ENCODE measurements at places on chromosomes 7 and 10. TPM values are rescaled to one million over a fixed set of nuclear protein-coding genes. Genes with fewer than 3 reads are reported as not detected.

HTR5A gene
- not detected for total RNA-seq

DNA sequence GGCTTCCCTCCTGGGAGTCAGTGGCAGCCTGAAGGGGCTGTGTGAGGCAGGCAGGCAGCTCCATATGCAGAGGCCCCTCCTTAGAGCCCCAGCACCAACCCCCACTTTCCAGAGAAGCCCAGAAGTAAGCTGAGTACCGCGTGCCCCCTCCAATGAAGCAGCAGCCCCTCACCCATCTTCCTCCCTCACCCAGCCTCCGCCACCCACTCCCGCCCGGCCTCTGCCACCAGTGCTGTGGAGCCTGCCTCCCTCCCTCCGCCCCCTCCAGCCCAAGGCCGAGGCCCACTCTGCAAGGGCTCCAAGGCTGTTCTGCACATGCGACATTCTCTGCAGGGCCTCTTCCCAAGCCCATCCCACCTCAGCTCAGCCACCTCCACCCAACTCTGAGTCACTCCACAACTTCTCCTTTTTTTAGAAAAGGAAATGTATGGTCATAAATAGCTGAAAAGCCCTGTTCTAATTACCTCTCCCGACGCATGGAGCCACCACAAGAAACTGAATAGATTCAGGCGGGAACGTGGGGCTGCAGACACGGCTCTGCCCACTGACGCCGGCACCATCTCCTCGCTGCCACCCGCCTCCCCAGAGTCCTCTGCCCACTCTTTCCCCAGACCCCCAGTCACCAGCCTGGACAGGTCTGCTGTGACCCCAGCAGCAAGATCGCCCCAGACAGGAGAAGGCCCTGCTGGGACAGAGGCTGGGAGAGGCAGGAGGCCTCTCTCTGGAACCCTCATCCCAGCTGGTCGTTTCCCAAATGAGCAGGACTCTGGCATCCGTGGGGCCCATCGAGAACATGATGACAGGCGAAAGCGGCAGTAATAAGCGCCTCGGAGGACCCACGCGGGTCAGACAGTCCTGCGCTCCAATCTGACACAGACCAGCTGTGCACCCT lies 213.9 kb downstream of the MAD1L1 start:
- no peak overlapping the region for H3K27ac ChIP-seq
- peaks cover 11% of the 10 kb centered on the region for H3K4me1 ChIP-seq
- no peak overlapping the region for H3K4me3 ChIP-seq
- no peak for DNase-seq
- H3K36me3 ChIP-seq = peaks cover 5% of the 10 kb centered on the region

DNA sequence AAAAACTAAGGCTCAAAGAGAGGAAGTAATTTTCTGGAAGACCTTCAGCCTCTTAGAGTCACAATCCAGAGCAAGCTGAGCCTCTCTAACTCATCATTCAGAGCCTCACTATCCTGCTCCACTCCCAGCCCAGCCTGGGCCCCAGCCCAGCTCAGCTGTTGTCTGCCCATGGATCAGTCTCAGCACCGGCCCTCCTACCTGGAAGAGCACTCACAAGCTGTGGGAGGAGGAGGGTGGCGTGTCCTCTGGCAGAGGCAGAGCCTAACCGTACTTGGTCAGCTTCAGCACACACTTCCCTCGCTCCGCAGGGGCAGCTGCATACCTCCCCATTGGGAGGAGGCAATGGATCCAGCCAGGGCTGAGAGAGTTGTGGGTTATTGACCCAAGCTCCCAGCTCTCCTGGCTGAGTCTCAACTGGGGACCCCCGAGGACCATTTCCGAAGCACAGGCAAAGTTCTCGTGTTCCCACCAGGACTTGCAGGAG lies 66.7 kb upstream of the GPR26 start:
- H3K4me1 ChIP-seq = no peaks in the 10 kb centered on the region
- DNase-seq = no peak
- H3K27me3 ChIP-seq = peaks cover 24% of the 10 kb centered on the region
- H3K36me3 ChIP-seq = no peaks in the 10 kb centered on the region

DNA sequence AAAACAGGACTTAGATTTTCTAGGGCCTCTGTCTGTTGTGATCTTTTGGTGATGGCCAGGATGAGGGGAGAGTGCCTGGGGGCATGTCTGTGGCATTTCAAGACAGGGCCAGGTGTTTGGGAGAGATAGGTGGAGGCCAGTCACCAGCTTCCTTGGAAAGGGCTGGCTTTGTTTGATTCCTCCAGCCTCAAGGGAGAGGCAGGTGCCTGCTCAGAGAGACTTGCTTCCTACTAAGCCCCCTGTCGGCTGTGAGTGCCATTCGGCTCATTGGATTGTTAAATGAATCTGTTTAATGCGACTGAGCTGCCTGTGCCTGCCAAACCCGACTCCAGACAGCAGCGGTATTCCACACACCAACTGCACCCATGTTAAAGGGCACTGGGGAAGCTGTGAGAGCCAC lies 304.1 kb upstream of the COBL start:
- no peak overlapping the region for H3K27ac ChIP-seq
- H3K4me1 ChIP-seq = no peaks in the 10 kb centered on the region
- DNase-seq = no peak
- no peaks in the 10 kb centered on the region for H3K36me3 ChIP-seq

GRCh38 chr10:74290708-74291107 lies 139.7 kb downstream of the ADK start:
- no peak overlapping the region for H3K27ac ChIP-seq
- no peaks in the 10 kb centered on the region for H3K27me3 ChIP-seq
- no peaks in the 10 kb centered on the region for H3K36me3 ChIP-seq
- DNase-seq = no peak
